ENCODE measurements at places on chromosomes 7 and 10.

- no peak for DNase-seq
These were observed 10.2 kb upstream of the IL2RA start for GRCh38 chr10:6072215-6072934.

DNA sequence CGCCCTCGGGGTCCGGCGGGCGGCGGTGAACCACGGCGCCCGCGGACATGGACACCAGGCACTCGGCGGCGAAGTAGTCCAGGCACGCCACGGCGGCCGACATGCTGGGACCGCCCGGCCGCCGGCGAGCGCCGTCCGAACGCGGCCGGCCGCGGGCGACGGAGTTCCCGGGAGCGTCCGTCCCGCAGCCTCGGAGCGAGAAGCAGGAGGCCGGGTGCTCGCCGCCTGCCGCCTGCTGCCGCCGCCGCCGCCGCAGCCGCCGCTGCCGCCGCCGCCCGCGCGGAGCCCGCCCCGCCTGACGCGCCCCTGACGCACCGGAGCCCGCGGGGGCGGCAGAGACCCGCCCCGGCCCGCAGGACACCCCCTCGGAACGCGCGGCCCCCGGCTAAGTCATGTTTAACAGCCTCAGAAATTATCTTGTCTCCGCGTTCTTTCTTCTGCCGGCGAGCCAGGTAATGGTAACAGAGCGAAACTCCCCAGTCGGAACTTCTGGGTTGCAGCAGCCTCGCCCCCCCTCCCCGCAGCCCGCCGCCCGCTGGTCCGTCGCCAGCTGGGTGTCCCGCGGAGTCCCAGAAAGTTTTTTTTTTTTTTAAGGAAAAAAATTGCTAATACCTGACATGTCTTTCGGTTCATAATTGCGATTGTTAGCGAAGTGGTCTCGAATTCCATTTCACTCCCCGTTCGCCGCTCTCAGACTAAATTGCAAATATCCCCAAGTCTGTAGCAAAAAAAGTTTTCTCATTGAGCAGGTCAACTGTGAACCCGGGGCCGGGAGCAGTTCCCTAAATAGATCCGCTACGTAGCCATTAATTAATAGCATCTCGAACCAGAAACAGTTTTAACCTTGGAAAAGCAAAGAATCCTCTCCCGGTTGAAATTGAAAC, at the start of gene KLF14:
Gene KLF14, minus strand, starts transcription at position 277 of the 884 bp plus-strand sequence. Its CDS starts 174 bp downstream, at position 103.
- DNase-seq = no peak

DNA sequence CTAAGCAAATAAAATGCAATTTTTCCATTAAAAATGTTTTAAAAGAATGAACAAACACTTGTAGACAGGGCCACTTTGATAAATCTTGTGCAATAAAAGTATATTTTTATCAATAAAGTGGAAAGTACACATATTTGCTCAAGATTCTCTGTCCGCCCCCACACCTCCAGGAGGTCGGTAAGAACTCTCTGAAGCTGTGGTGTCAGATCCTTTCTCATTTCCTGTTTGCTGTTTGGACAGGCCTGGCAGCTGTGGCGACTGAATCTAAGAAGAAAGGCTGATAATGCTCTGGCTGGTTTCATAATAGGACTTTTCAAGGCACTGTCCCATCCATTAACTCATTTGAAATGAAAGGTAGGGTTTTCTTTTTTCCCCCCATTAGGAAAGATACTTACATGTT, 15.3 kb upstream of the ASB4 start:
- DNase-seq = no peak

GRCh38 chr7:129807863-129808262, 144.9 kb downstream of the UBE2H start:
- no peak for DNase-seq

- DNase-seq = no peak
These were observed 35.9 kb downstream of the PKD1L1 start for GRCh38 chr7:47912332-47912731.

DNA sequence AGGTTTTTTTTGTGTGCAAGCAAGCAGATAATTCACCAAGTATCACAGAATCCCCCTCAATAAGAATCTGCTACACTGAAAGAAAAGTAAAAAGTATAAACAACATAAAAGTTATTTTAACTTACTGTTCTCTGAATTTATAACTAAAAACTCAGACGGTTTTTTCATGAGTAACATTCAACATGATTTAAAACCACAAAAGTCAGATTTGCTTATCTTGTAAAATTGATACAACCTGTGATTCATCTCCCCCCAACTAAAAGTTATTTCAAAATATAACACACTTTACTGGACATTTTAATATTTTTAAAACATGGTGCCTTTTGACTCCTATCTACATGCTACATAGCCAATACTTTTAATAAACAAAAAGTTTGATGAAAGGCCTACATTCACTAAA, 32.8 kb downstream of the TSPAN12 start:
- DNase-seq = no peak
